AG08396 (cell line): ENCODE measurements at places on chromosomes 5 and 9.

GRCh38 chr9:104143550-104143910 is 49.4 kb downstream of the SMC2 start:
- DNase-seq = no peak

DNA sequence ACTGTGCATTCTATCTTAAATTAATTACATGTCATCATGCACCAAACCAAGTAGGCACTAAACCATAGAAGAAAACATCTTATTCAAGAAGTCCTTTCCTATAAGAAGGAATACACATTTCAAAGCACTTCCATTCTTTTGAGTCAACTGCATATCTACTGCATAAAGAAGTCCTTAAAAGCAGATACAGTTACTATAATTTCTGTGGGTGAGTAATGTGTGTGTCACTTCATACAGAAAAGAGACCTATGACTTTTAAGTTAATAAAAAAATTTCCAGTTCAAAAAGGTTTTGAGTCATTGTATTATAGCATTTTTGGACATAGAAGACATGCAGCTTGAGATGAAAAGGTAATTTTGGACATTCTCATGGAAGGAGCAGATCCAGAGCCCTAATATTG is 125.0 kb downstream of the DTWD2 start:
- peak; percentile 5 for DNase-seq

DNA sequence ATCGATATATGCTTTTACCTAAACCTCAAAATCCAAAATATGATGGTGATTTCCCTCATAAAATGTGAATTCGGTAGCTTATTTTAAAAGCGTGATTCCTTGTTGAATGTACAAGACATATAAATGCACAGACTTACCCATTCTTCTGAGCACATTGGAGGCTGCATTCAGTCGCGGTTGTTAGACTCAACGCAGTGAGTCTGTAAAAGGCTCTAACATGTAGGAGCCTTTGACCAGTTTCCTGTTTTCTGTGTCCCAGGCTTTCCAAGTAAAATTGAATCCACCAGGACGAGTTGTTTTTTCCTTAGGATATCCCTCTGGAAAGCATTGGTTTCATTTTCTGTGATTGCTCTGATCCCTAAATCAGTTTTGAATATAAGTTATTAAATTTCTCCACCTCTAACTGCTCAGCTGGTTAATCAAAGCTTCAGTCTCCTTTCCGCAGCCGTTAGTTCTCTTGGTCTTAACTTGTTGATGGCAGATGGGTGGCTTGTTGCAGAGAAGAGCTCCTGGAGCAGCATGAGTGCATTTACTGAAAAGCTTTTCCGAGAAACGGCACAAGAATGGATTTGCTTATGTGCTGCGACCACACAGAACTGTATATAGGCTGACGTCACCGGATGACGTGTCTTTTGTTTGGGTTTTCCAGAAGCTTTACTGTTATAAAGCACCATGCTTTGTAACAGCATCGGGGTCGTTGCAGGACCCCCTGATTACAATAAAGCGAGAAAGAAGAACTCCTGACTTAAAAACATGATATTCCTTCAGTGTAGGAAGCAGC is at the start of gene LRRTM2:
Gene LRRTM2 (minus strand): TSS at position 565 of the 781 bp plus-strand sequence. CDS start 424 bp downstream, at position 141.
- DNase-seq = peak; percentile 70

DNA sequence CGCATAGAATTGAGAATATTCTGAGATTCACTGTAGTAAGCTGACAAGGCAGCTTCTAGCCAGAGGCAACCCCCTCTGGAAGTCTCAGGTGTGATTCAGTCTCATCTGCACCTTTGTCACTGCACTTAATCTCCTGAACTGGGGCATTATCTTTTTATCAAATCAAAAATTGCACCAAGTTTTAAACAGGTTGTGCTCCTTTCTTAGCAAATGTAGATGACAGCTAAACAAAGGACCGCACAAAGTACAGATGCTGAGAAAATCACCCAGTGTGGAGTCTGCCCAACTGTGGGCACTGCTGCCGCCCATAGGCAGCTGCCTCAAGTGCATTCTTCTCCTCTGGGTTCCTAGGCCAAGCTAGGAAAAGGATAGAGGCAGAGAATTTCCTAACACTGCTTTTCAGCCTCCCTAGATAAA is 51.1 kb downstream of the STARD4 start:
- DNase-seq = no peak

DNA sequence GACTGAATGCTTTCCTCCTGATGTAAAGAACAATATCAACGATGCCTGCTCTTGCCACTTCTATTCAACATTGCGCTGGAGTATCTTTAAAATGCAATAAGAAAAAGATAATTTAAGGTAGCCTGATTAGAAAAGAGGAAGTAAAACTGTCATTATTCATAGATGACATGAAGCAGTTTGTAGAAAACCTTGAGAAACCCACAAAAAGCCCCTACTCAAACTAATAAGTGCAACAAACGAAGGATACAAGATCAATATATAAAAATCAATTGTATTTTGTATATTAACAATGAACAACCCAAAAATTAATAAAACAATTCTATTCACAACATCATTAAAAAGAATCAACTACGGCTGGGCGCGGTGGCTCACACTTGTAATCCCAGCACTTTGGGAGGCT is 76.4 kb upstream of the CKMT2 start:
- no peak for DNase-seq

DNA sequence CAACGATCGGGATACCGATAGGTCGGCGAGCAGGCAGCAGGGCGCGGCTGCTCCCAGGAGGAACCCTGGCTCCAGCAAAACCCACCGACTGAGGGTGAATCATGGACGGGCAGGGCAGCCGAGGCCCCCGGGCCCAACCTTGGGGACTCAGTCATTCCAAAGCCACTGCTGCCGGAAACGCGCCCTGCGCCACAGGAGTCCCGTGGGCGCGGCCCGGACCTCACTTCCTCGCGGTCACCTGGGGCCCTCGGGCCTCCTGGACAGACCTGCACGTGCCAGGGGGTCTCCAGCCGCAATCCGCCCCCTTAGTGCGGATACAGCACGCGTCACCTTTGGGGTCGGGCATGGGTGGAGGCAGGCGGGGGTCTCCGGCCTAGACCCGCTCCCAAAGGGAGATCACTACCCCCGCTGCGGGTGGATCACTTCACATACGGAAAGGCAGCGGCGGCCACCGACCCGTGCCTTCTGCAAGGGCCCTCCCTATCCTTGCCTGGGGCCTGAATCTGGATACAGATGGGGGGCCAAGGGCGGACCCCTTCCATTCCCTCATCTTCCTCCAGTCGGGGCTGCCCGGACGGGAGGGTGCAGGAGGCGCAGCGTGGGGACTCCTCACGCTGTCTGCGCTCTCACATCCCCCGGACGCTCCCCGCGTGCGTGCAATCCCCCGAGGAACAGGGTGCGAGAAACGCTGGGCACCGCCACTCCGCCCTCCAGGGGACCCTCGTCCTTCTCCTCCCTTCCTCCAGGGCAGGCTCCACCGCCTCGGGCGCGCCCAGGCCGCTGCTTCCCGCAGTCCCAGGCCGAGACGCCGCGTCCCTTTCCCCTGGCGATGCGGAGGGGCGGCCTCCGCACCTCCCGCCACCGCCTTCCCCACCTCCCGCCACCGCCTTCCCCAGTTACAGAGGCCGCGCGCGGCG is 586 bp downstream of the TXN start:
- DNase-seq = peak; percentile 45
